Aorta (tissue), 5 donors: ENCODE measurements at places on chromosomes 1 and 21. TPM values are rescaled to one million over a fixed set of nuclear protein-coding genes. Genes with fewer than 3 reads are reported as not detected.

Gene ARMH1
- 6.7 TPM for total RNA-seq

DNA sequence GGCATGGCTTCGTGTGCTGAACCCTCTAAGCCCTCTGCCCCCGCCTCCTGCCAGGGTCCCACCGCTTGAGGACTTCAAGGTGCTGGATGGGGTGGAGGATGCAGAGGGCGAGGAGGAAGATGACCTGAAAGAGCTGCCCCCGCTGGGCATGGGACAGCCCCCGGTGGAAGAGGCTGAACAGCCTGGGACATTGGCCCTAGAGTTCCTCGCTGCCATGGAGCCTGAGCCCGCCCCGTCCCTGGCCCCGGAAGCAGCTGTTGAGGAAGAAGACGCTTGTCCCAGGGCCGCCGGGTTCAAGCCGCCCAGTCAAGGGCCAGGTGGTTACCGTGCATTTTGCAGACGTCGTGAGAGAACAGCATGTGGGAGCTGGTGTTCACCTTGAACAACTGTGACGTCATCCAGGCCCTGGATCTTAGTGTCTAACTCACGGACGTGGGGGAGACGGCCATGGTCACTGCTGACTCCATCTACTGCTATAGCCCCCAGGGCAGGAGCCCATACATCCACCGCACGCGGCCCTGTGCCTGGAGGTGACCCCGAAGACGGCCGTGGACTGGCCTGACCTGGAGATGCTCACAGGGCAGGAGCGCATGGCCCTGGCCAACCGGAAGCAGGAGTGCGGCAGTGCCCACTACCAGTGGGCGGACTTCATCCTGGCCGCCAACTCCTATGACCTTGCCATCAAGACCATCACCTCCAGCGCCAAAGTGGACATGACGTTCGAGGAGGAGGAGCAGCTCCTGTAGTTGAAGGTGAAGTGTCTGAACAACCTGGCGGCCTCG, 90.1 kb downstream of the PPP1R12B start:
- no peak overlapping the region for H3K27ac ChIP-seq
- no peak overlapping the region for H3K4me3 ChIP-seq
- no peak for DNase-seq
- peaks cover 4% of the 10 kb centered on the region for H3K36me3 ChIP-seq
- H3K4me1 ChIP-seq: no peaks in the 10 kb centered on the region

DNA sequence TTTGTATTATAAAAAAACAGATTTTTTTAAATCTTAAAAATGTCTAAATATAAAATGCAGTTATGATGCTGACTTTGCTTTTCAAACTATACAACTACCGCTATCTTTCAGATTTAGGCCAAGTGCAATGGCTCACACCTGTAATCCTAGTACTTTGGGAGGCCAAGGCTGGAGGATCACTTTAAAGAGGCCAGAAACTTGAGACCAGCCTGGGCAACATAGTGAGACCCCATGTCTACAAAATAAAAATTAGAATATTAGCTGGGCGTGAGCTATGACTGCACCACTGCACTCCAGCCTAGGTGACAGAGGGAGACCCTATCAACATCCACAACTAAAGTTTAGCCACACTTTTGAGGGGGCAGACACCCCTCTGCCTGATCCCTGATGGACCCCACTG, 20.3 kb downstream of the ZBTB17 start:
- H3K4me1 ChIP-seq: no peaks in the 10 kb centered on the region
- H3K36me3 ChIP-seq: no peaks in the 10 kb centered on the region
- H3K4me3 ChIP-seq: no peak overlapping the region
- no peaks in the 10 kb centered on the region for H3K27me3 ChIP-seq
- peak overlapping the region; percentile 25 for H3K27ac ChIP-seq

Gene BMP8B
- 1.4 TPM for total RNA-seq

Gene APOBEC4
- total RNA-seq: not detected

Gene TIE1
- 41.0 TPM for total RNA-seq

DNA sequence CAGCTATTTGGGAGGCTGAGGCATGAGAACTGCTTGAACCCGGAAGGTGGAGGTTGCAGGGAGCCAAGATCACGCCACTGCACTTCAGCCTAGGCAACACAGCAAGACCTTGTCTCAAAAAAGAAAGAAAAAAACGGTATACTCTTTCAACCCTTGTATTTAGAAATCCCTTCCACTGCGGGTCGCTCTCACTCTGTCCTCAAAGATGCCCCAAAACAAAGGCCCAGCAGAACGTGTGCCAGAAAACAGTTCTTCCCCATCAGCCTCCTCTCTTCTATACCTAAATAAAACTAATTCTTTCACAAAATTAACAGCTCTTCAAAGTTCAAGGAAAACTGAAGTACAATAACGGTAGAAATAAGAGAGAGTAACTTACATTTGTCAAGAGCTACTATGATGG, 13.2 kb downstream of the SETD4 start:
- DNase-seq: no peak
- H3K4me3 ChIP-seq: no peak overlapping the region
- H3K27me3 ChIP-seq: no peaks in the 10 kb centered on the region
- no peak overlapping the region for H3K27ac ChIP-seq
- H3K4me1 ChIP-seq: no peaks in the 10 kb centered on the region

GRCh38 chr1:242728696-242729095, 204.2 kb upstream of the PLD5 start:
- no peaks in the 10 kb centered on the region for H3K27me3 ChIP-seq
- H3K4me1 ChIP-seq: no peaks in the 10 kb centered on the region
- DNase-seq: no peak
- no peak overlapping the region for H3K4me3 ChIP-seq
- no peak overlapping the region for H3K27ac ChIP-seq
- H3K36me3 ChIP-seq: no peaks in the 10 kb centered on the region

GRCh38 chr1:228810878-228811711, 75.8 kb downstream of the RHOU start:
- no peaks in the 10 kb centered on the region for H3K4me1 ChIP-seq
- no peak for DNase-seq
- H3K27ac ChIP-seq: no peak overlapping the region
- H3K4me3 ChIP-seq: no peak overlapping the region
- H3K27me3 ChIP-seq: no peaks in the 10 kb centered on the region

- H3K4me1 ChIP-seq: no peaks in the 10 kb centered on the region
- H3K27me3 ChIP-seq: no peaks in the 10 kb centered on the region
- H3K4me3 ChIP-seq: no peak overlapping the region
- H3K27ac ChIP-seq: no peak overlapping the region
- no peak for DNase-seq
- no peaks in the 10 kb centered on the region for H3K36me3 ChIP-seq
Observed at GRCh38 chr1:208135354-208135753, 108.8 kb downstream of the PLXNA2 start.

DNA sequence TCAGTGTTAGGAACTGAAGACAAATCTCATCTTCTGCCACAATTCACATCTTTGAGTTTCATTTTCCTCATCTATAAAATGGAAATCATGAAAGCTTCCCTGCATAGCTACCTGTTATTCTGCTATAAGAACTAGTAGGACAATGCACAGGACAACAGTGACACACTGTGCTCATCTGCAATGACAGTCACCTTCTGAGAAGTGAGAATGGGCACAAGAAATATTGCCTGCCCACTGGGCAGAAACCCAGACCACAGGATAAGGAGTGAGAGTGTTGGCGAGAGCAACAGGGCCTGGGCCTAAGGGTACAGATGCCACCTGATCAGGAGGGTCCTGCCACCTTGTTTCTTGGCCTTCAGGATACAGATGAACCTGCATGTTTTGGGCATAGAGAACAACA, 23.3 kb upstream of the ARTN start:
- no peak overlapping the region for H3K27ac ChIP-seq
- H3K4me3 ChIP-seq: no peak overlapping the region
- no peaks in the 10 kb centered on the region for H3K4me1 ChIP-seq
- no peak for DNase-seq

GRCh38 chr1:4166713-4167112, 266.6 kb upstream of the C1orf174 start:
- no peak overlapping the region for H3K27ac ChIP-seq
- H3K36me3 ChIP-seq: no peaks in the 10 kb centered on the region
- H3K4me3 ChIP-seq: no peak overlapping the region
- no peak for DNase-seq

DNA sequence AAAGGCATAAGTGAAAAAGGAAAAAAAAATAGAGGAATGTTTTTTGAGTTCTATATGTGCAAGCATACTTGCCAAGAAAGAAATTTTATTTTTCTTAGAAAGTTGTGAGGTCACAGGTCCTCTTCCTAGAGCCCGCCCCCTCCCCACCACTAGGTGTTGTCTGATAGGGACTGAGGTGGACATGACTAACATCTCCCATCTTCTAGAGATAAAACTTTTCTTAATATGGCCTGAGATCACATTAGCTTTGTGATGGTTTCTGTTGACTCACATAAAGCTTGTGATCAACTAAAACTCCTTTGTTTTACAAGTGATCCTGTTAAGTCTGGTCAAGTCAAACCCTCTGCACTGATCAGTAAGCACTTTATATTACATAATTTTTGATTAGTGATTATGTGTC, 33.4 kb upstream of the CITED4 start:
- H3K27ac ChIP-seq: no peak overlapping the region
- no peaks in the 10 kb centered on the region for H3K36me3 ChIP-seq
- no peak for DNase-seq
- peaks cover 3% of the 10 kb centered on the region for H3K4me1 ChIP-seq
- no peaks in the 10 kb centered on the region for H3K27me3 ChIP-seq
- H3K4me3 ChIP-seq: no peak overlapping the region
